ENCODE measurements at places on chromosomes 1 and 21.

DNA sequence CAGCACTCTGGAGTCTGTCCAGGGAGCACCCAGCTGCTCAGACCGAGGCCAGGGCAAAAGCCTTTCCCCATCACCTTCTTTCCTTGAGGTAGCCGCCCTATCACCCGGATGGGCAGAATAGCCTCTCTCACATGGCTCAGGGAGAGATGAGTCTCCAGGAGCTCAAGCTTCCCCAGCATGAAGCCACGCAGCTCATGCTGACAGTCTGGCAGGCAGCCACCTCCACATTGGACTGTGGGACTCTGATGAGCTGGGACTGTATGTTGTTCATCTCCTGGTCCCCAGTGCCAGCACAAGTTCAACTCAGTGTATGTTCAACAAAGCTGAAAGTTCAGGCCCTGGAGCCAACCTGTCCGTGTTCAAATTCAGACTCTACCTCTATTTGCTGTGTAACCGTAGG lies 75.2 kb upstream of the ZC3H12A start:
- DNase-seq: no peak

- peak; percentile 13 for DNase-seq
Observed at GRCh38 chr1:116826818-116827606, 72.8 kb downstream of the CD2 start.

- no peak for DNase-seq
Observed at GRCh38 chr1:19559641-19560040, 74.3 kb upstream of the CAPZB start.

GRCh38 chr1:232109391-232109790 lies 482.8 kb downstream of the DISC1 start:
- no peak for DNase-seq

GRCh38 chr1:201774224-201774982 lies 54.6 kb upstream of the IPO9 start:
- DNase-seq: no peak

DNA sequence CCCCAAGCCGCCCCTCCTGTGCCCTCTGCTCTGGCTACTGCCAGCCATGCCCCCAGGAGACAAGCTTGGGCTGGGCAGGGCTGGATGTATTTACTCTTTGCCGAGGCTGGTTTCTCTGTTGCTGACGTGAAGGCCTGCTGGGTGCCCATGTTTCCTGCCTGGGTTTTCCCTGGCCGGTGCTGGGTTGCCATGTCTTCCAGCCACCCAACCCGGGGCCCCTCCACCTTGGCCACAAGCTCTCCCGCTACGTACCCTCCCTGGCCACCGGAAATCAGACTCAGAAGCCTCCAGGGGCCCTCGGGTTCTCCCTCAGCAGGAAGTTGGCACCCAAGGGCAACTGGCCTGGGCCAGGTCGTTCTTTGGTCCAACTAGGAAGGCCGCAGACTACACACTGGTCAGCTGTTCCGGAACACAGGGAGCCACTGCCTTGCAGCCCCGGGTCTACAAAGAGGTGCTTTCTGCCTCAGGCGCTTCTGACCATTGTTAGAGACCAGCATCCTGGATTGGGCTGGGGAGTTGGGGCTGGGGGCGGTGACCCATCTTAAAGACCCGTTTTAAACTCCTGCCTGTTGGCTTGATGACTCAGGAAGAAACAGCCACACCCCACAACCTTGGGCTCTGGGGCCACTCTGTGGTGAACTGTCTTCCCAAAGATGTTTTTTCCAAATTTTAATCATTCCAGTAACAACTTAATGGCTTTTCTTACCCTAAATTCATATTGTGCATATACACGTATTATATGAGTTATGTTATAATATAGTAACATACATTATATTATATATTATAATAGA lies 71.2 kb upstream of the RUNX3 start:
- no peak for DNase-seq

GRCh38 chr1:151905070-151905442 lies 4.3 kb downstream of the THEM4 start:
- DNase-seq: peak; percentile 63

DNA sequence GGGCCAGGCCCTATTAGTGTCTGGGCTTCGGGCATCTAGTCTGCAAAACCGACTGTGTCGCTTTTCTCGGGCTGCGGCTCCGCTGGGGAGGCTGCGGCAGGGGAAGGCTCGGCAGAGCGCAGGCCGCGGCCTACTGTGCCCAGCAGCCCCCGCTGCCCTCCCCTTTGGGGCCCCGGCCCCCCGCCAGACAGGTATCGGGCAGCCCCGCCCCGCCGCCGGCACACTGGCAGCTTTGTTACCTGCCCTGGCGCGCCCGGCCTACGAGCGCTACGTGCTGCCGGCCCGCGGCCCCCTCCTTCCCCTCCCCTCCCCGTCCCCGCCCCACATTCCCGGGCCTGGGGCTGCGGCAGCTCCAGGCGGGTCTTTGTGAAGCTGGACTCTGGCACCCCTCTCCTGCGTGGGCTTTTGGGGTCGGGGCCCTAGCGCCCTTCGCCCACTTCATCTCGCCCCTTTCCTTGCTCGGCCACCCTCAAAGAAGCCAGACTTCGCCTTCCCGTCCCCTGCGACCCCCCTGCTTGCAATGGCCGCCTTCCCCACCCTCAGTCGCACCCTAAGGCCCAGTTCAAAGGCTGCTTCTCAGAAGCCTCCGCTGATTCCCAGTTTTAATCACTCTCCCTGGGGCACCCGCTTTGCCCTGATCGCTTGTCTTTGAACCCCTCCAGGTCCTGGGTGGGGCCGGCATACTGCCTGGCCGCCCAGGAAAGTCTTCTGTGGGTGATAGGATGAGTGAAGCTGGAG lies 48.9 kb upstream of the SLC2A1 start:
- DNase-seq: no peak

GRCh38 chr1:230394134-230394533 lies 32.0 kb downstream of the PGBD5 start:
- DNase-seq: no peak

GRCh38 chr21:28459193-28459592 lies 533.5 kb downstream of the LTN1 start:
- DNase-seq: no peak

- no peak for DNase-seq
Observed at GRCh38 chr1:201750934-201751333, 78.0 kb upstream of the IPO9 start.

GRCh38 chr1:1334835-1335234 lies 3.8 kb downstream of the TAS1R3 start:
- DNase-seq: no peak

DNA sequence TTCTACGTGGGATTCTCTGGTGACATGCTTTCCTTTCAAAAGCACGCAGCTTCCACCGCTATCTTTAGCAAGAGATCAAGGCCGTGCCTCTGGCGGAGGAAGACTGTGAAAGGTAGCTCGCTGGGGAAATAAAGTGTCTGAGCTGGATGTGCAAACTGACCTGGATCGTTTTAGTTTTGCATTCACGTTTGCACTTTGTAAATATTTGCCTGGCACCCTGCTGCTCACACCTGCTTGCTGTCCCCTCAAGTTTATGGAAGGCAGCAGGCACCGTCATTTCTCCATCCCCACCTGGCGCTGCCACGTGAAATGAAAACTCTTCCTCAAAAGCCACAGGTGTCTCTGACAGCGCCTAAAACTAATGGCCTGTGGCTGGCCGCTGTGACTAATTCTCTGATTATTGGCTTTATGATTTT lies 44.0 kb upstream of the TARDBP start:
- DNase-seq: no peak

- no peak for DNase-seq
Observed at GRCh38 chr1:88801575-88802208, 89.7 kb downstream of the GTF2B start.

DNA sequence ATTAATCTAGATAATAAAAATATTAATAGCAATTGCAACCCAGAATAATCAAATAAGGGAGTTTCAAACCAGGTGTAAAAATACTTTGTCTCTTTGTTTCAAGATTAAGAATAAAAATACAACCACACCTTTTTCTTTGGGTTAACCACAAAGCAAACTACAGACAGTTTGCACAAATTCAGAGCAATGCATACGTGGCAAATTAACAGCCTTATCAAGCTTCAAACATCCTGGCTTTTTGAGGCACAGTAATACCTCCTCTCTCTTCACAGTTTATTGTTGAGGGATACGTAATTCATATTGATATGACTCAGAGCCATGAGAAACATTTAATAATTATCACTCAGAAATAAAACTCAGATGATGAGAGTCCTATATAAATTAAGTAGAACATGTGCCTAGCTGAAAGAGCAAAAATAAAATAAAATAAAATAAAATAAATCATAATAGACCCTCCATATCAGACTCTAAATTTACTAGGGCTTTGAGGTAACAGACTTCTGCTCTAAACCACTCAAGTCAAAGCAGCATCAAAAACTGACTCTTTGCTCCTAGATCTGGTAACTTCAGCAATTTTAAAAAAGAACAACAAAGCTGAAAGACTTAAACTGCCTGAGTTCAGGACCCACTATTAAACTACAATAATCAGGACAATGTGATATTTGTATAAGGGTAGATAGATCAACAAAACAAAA lies 11.4 kb downstream of the EDEM3 start:
- no peak for DNase-seq

GRCh38 chr1:42933060-42933586 lies 25.5 kb downstream of the SLC2A1 start:
- DNase-seq: no peak

DNA sequence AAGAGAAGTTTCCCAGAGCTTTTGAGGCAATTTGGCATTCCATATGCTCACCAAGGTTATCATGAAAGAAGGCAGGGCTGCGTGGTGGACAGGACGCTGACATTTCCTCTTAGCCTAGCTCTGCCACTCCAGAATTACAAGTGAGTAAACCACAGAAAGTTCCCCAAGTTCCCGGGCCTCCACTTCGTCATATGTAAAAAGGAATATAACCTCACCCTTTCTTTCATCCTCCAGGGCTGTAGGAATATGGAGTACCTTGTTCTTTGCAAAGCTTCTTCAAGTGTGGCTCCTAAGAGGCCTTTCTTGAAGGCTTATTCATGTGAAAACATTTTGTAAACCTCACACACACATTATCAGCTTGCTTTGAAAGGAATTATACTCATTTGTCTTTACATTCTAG lies 210.2 kb downstream of the GREM2 start:
- DNase-seq: no peak

DNA sequence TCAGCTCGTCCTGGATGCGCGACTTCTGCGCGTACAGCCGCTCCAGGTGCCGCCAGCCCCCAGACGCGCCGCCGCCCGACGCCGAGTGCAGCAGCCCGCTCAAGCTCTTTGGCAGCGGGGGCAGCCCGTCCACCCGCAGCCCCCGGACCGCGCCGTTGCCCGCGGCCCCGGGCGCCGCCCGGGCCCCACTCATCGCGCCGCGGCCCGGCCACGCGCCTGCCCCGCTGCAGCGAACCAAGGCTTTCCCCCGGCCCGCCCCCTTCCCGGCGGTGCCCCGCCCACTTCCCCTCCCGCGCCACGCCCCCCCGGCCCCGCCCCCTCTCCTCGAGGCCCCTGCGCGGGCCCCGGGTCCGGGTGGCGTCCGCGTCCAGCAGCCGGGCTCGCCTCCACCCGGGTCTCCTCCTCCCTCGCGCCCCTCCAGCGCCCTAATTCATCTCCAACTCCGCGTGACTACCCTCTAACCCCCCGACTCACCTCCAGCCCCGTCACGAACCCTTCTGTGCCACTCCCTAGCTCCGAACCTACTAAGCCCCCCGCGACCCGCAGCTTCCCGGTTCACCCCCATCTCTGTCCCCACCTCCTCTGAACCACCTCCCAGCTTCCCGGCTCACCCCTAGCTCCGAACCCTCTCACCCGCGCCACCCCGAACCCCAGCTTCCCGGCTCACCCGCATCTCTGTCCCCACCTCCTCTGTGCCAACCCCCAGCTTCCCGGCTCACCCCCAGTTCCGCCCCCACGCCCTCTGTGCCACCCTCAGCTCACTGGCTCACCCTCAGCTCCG lies at the start of gene FAM89A:
TSS of gene FAM89A (minus strand) at position 236 of the 781 bp plus-strand sequence. CDS start at position 193, 43 bp downstream.
- peak; percentile 67 for DNase-seq

- DNase-seq: peak; percentile 6
Observed at GRCh38 chr1:101388904-101389546, 152.2 kb downstream of the S1PR1 start.

GRCh38 chr1:71019233-71019969 lies 28.2 kb downstream of the PTGER3 start:
- DNase-seq: no peak

DNA sequence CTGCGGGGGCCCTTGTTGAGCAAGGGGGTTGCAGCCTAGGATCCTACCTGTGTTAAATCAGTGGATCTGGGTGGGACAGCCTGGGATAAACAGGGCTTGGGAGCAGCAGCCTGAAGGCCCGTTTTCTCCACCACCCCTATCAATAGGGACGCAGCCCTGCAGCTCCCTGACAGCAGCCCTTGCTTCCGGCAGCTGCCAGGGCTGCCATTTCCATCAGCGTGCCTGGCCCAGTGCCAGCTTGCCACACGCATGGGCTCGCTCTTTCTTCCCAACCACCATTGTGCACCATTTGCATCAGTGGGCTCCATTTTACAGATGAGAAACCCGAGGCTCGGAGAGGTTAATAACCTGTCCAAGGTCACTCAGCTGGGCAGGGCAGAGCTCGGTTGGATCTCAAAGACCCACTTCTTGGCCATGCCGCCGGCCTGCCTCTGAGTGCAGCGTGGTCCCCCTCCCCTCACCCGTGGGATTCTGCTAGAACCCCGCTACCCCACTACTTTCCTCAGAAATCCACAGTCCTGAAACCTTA lies 3.8 kb downstream of the WNT4 start:
- DNase-seq: no peak

DNA sequence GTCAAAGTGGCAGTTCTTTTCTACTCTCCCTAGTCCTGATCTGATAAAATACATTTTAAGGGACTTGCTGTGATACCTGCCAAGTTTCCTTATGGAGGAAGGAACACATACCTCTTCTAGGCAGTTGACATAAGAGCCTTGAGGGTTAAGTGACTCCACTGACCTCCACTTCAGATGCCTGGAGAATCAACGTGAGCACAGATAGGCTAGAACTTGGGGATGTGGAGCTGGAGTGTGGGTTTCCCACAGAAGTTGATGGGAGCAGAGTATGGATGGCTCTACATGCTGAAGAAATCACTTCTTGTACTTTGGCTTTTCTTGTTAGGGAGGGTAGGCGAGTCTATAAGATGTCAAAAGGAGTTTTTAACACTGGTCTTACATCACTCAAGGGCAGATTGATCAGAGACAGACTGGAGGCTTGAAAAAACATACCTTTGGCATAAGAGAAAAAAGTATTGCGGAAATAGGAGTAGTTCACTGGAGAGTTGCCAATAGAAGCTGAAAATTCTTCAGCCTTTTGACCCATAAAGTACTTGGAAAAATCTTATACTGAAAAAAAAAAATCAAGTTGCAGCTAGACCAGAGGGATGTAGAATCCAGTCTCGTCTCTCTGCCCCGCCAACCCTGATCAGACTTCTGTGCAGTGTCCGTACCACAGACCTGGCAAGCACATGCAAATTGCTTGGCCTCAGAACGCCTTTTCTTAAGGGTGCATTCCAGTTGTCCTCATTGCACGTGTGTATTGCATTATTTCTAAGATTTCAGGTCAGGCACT lies 5.5 kb downstream of the RHOU start:
- no peak for DNase-seq

DNA sequence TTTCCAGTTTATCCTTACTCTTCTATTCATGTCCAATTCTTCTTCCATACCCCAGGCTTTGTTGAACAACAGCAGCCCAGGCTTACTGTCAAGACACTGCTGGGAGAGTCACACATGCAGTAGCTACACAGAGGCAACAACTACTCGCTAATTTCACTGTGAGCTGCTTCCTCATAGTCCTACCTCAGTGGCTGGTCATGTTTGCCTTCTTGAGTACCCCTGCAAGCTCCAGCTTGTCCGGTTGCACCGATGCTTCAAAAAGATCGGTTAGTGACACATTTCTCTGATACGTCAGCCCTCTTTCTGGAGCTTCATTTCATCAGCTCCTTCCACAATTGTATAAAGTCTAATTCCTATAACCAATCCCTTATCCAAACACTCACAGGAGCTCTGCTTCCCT lies 246.7 kb upstream of the NFIA start:
- DNase-seq: no peak

Measured in activated gamma-delta T cell treated with Interleukin-2 at 50 U/mL for 16 hours (primary cell).